Breast epithelium (tissue), 4 donors: ENCODE measurements at places on chromosomes 2 and 18. TPM values are rescaled to one million over a fixed set of nuclear protein-coding genes. Genes with fewer than 3 reads are reported as not detected.

GRCh38 chr18:45357686-45358470 is 257.4 kb upstream of the SLC14A2 start:
- DNase-seq, result no peak

GRCh38 chr2:147845411-147845971 is 662 bp downstream of the ACVR2A start:
- DNase-seq, result no peak

DNA sequence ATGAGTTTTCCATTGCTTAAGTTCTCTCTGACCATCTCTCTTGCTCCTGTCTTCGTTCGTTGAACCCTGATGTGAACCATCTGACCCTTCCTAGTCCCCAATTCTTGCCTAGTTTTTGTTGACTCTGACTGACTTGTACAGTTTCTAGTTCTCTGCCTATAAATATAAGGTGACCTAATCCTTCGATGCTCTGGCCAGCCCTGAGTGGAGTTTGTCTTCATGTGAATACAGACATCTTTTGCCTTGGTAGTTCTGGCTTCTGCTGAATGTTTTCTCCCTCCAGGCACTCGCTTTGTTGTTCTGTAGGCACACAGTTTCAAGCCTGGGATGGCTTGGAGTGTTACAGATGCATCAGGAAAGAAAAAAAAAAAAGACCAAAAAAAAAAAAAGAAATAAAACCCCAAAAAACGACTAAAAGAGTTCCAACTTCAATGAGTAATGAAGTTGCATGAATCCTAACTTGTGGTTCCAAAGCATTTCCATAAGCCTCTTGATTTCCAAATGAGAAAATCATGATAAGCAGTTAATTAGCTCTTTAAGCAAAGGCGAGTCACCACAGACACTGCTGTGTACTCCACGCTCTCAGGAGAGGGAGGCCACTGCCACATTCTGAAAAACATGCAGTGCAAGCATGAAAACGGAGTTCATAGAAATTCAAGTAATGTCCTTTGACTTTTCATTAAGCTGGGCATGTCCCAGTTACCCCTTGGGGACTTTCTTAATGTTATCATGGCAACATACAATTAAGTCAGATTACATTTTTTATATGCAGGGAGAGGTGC is 165.2 kb downstream of the TDRD15 start:
- no peak for DNase-seq

LRRC30 gene
- not detected for total RNA-seq

DNA sequence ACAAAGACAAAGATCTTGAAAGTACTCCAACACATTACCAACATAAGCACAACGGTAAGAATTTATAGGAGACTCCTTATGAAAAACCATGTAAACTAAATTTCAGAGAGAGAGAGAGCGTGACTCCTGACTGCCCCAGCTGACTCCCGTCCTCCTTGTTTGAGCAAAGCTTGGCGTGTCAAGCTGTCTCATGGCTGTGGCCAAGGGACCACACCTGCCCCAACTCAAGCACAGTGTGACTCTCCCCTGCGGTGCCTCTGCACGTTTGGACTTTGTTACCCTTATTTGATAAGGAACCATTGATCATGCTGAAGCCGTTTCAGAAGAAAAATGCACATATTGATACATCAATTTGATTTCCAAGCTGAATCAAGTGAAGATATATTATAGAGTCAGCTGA is 124.8 kb downstream of the COL6A3 start:
- no peak for DNase-seq

TCF7L1 gene
- 3.4 TPM for total RNA-seq

DNA sequence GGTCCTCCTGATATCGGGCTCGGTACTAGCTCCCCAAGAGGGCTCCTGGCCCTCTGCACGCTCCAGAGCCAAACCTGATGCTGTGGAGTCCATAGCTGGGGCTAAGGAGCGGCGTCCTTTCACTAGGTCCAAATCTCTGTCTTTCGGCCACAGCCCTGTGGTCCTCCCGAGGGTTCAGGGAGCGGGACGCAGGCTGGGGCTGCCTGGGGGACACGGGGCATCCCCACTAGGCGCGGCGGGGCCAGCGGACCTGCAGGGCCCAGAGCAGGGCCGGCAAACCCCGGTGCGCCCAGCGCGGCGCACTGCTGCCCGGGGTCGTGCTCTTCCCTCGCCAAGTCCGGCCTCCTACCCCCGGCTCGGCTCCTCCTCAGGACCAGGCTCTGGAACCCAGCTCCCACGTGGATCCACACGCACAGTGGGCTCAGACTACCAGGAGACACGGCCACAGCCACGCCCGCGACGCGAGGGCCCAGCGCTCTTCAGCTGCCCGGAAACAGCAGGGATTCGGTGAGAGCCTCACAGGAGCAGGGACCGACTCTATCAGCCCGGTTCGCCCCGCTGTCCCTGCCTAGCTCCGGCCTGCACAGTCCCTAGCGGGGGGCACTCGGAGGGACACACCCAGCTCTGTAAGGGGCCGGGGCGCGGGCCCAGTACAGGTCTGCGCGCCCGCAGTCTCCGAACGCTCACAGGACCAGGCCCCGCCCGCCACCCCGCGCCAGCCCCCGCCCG is 593 bp downstream of the ZNF514 start:
- DNase-seq, result no peak

TWIST2 gene
- total RNA-seq, result 178 TPM

LAMA1 gene
- 14.7 TPM for total RNA-seq

GRCh38 chr2:85769983-85770362 is 16.2 kb downstream of the ATOH8 start:
- no peak for DNase-seq

INO80C gene
- total RNA-seq, result 5.9 TPM

PROKR1 gene
- not detected for total RNA-seq

GRCh38 chr2:51387235-51387634 is 355.3 kb upstream of the NRXN1 start:
- no peak for DNase-seq

DNA sequence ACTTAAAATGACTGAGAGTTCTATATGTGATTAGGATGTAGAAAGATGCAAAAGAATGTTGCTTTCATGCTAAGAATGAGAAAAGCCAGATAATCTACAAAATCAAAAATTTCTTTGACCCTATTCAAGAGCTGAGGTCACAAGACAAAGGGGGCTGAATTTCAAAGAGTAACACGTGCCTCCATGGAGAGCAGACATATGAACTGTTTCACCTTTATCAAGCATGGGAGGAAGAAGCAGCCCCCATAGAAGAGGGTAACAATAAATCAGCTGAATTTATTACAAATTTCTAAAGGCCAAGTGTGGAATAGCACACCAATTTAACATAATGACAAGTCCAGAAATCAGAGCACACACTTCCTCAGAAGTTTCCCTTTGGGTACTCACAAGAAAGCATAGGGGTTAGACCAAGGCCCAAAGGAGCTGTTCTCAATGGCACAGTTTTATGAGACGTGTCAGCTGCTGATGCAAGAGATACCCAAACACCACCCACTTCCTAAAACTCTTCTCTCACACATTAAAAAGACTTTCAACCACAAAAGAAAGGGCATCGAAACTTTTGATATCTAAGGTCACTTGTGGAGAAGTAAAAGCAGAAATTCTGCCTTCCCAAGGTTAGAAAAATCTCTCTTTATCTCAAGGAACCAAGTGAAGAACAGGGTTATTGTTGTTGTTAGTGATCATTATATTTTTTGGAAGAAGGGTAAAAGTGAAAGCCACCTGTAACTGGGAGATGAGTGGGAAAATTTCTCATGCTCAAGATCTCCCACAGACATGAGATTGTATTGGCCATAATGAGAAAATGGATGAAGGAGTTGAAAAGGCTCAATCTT is 950.1 kb downstream of the TRIB2 start:
- DNase-seq, result no peak

GTF3C2 gene
- total RNA-seq, result 55.7 TPM

DNA sequence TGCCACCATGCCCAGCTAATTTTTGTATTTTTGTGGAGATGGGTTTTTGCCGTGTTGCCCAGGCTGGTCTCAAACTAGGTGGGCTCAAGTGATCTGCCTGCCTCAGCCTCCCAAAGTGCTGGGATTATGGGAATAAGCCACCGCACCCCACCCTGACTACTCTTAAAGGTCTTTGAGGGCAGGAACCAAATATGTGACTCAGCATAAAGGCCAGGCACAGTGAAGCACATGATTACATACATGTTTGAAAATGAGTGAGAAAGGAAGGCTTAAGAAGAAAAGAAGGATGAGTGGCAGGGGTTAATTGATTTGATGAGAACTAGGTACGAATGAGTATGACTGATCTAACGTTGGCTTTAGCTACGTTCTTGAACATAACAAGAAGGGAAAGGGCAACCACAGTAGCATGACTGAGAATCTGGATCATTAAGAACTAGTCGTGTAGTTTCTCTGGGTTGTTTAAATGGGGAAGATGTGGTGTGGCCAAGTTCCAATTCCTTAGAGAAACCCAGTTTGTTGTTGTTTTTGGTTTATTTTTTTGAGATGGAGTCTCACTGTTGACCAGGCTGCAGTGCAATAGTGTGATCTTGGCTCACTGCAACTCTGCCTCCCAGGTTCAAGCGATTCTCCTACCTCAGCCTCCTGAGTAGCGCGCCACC is 6.8 kb downstream of the RESP18 start:
- DNase-seq, result no peak

DNA sequence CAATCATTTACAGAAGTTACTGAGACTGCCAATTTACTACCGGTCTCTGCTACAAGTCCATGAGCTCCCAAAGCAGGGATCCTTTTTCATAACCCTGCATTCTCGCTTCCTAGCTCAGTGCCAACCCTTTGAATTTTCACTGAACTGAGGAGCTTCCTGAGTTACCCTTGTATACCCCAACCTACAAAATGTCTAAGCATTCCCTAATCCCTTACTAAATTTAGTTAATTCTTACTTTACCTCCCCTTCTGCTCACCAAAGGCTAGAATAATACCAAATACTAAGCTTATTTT is 9.6 kb downstream of the MAT2A start:
- no peak for DNase-seq

DNA sequence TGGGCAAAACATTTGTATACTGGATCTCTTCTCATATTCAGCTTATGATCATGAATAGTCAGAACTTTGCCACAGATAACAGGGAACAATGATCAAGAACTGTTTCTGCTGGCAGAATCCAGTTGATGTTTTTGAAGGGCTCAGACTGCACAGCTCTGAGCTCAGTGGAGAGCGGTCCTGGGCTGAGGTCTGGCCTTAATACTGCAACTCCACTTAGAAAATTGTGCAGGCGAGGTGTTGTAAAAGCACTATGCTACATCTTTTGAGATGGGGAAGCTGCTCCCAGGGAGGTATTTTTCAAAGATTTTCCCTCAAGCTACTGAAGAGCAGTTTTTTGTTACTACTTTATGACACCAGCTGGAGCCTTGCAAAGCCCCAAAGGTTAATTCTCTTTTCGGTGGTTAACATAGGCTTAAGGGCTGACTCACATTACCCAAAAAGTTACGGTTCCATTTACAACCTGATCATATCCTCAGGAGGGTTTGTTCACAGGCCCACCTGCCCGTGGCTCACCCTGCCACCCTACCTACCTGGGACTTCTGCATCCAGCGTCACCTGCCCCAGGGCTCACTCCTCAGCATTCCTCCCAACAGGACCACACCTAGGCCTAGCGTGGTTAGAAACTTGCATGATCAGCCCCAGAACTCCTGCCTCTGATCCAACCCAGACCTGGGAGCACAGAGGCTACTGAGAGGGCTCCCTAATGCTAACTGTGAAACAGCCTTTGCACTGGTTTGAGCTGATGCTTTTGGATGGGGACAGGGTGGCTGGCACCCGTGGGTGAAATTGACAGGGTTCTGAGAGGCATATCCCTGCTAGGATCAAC is 114.4 kb downstream of the NCK2 start:
- DNase-seq, result no peak

DNA sequence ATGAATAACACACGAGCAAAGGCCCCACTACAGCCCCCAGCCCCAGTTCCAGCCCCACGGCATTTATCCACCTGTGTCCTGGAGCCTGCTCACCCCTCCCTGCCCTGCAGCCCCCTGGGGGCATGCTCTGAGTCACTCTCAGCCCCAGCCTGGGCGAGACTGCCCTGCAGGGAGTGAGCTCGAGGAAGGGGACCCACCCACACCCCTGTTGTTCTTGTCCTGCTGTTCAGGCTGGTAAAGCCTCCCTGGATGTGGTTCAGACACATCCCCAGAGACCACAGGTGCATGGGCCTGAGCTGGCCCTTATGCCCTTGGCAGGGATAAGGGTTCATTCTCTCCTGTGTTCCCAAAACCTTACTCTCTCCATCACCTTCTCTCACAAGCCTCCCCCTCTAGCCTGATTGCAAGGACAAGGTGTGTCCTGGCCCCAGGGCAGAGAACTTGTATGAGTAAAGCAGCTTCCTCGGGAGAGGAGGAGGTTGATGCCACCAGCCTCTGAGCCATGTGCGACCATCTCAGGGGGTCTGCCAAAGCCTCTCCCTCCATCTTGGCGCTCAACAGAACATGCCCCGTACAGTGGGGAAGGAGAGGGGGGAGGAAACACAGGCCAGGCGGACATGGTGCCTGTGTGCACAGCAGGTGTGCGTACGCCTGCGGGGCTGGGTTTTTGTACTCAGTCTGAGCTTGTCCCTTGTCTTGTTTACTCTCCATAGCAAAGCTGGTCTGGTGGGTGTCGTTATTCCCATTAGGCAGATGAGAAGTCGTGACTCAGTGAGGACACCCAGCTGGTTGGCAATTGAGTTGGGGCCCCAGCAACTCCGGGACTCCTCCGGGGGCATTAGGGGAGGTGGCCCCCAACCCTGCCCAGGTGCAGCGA is 64.4 kb downstream of the CIB4 start:
- no peak for DNase-seq

- no peak for DNase-seq
Observed at GRCh38 chr2:98457045-98457696, 12.5 kb downstream of the INPP4A start.

- no peak for DNase-seq
Observed at GRCh38 chr2:118016911-118017310, 3.0 kb upstream of the CCDC93 start.

GRCh38 chr2:106358521-106358920 is 109.7 kb downstream of the RGPD3 start:
- no peak for DNase-seq

DNA sequence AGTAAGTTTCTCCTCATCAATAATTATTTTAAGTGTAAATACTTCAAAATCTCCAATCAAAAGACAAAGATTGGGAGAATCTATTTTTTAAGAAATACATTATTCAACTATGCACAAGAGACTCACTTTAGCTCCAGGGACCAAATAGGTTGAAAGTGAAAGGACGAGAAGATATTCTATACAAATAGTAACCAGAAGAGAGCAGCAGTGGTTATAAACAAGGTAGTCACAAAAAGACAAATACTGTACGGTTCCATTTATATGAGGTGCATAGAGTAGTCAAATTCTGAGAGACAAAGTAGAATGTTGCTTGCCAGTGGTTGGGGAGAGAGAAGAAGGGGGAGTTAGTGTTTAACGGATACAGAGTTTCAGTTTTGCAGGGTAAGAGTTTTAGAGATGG is 69.8 kb downstream of the POU3F3 start:
- no peak for DNase-seq

PLGLB1 gene
- total RNA-seq, result not detected
